ENCODE measurements at places on chromosomes 2 and 18. TPM values are rescaled to one million over a fixed set of nuclear protein-coding genes. Genes with fewer than 3 reads are reported as not detected.

BCL2 gene
- 85.7 TPM for total RNA-seq

MYCN gene
- total RNA-seq, result not detected

SIX3 gene
- 0.14 TPM for total RNA-seq

REG1B gene
- total RNA-seq, result not detected

DNAJC5G gene
- total RNA-seq, result not detected

CLK1 gene
- 130 TPM for total RNA-seq

ANKRD23 gene
- total RNA-seq, result 15.0 TPM

IAH1 gene
- 66.0 TPM for total RNA-seq

TMEM185B gene
- 33.3 TPM for total RNA-seq

VIT gene
- not detected for total RNA-seq

SLC11A1 gene
- 0.27 TPM for total RNA-seq

LIMS4 gene
- total RNA-seq, result 0.25 TPM

PEX13 gene
- total RNA-seq, result 16.9 TPM

DNAJC10 gene
- total RNA-seq, result 48.8 TPM

GATA6 gene
- not detected for total RNA-seq

STPG4 gene
- total RNA-seq, result 0.50 TPM

SPAST gene
- total RNA-seq, result 20.4 TPM

ATOH8 gene
- 0.18 TPM for total RNA-seq

NOSTRIN gene
- not detected for total RNA-seq

PKDCC gene
- not detected for total RNA-seq

GPR45 gene
- total RNA-seq, result not detected

GYPC gene
- total RNA-seq, result 149 TPM

LBX2 gene
- total RNA-seq, result 0.50 TPM

CYP1B1 gene
- total RNA-seq, result 28.7 TPM

TEX44 gene
- not detected for total RNA-seq

ERICH2 gene
- not detected for total RNA-seq

TUBA4B gene
- not detected for total RNA-seq

GKN1 gene
- not detected for total RNA-seq

ERMN gene
- total RNA-seq, result 3.7 TPM

POU3F3 gene
- total RNA-seq, result not detected

CASP10 gene
- total RNA-seq, result 38.7 TPM

B3GNT7 gene
- not detected for total RNA-seq

G6PC2 gene
- not detected for total RNA-seq

KYNU gene
- total RNA-seq, result not detected

SLC9A2 gene
- 0.07 TPM for total RNA-seq

LAMA1 gene
- total RNA-seq, result not detected

SGPP2 gene
- 0.70 TPM for total RNA-seq

PGAP1 gene
- 28.1 TPM for total RNA-seq

HOXD12 gene
- not detected for total RNA-seq

IL1RL2 gene
- total RNA-seq, result not detected

SCN2A gene
- total RNA-seq, result 0.30 TPM

LYG2 gene
- not detected for total RNA-seq

C2orf72 gene
- 0.07 TPM for total RNA-seq

ZAP70 gene
- 294 TPM for total RNA-seq

Measured in T-helper 2 cell treated with Interferon-gamma antibody and Interleukin-4, amounts not matched to agents 100 ng/mL and 5 ng/mL, for 36 hours (primary cell).